Heart left ventricle (tissue), 16 donors: ENCODE measurements at places on chromosomes 6 and 20. TPM values are rescaled to one million over a fixed set of nuclear protein-coding genes. Genes with fewer than 3 reads are reported as not detected.

- H3K27me3 ChIP-seq, result no peaks in the 10 kb centered on the region
- H3K4me3 ChIP-seq, result no peak overlapping the region
- no peak for DNase-seq
- H3K36me3 ChIP-seq, result no peaks in the 10 kb centered on the region
- no peak overlapping the region for H3K27ac ChIP-seq
Measured at GRCh38 chr6:21856456-21856825, 262.9 kb downstream of the SOX4 start.

DNA sequence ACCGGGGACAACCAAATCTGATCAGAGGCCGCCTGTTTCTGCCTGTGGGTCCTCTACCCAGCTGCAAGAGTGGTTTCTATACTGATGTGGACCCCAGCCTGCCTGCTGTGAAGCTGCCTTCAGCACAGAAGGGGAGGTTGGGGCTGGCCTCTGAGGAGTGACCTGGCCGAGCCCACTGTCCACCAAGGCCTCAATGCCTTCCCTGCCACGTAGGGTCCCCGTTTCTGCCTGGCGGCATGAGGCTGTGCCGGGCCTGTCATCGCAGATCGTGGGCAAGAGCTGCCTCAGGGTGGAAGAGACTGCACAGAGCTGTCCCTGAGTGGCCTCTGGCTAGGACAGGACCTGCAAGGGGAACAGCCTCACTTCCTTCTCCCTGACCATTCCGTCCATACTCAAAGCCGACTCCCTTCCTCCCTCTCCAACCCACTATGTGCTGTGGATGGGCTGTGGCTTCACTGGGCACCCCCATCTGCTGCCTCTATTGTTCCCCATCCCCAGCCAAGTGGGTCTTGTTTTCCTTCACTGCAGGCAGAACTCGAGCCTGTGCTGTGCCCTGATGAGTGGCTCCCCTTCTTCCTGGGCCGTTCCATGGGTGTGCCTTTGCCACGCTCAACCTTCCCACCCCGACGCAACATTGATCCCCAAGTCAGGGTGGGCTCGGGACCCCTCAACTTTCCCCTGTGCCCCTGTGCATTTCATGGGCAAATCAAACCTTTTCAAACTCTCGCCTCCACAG is 60.3 kb downstream of the ERMARD start:
- no peaks in the 10 kb centered on the region for H3K36me3 ChIP-seq
- no peaks in the 10 kb centered on the region for H3K27me3 ChIP-seq
- no peaks in the 10 kb centered on the region for H3K4me1 ChIP-seq
- no peak overlapping the region for H3K27ac ChIP-seq
- no peak overlapping the region for H3K4me3 ChIP-seq

DNA sequence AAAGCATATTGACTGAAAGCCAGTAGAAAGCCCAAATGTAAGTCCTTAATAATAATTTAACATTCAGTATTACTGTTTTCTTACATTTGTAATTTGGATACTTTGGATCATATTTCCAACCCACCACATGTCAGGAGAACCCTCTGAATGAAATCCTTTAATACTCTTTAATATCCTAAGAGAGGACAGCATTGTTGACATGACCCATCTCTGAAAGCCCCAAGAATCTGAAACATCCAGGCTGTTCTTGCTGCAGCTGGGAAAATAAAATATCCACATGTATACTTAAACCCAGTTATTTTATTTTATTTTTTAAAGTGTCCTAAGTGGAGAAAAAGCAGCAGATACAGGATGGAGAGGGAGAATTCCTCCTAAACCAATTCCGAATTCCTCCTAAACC is 130.8 kb upstream of the RIPOR2 start:
- no peak overlapping the region for H3K27ac ChIP-seq
- no peak for DNase-seq
- no peaks in the 10 kb centered on the region for H3K4me1 ChIP-seq
- no peaks in the 10 kb centered on the region for H3K27me3 ChIP-seq
- no peak overlapping the region for H3K4me3 ChIP-seq

The ADGRG6 gene
- 10.5 TPM for total RNA-seq

DNA sequence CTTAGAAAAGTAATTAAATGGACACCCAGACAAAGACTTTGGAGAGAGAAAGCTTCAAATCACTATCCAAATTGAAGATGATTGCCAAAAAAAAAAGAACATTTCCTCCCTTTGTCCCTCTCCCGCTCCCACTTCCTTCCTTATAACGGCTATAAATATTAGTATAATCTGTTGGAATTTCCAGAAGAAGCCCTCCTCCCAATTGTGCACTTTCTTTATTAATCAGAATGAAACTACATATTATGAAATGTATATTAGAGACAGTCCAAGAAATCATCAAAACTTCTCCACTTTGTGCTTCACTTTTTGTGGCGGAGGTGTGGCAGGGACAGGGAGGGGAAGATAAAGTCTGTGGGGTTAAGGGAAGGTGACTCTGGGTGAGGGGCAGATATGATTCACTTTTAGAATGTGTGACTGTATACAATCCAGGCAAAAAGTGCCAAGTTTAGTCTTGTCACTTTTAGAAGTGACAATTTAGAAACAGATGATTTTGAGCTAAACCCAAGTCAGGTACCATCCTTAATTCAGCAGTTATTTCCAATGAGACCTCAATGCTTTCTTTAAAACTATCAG is 195.0 kb upstream of the MARCKS start:
- H3K4me1 ChIP-seq, result no peaks in the 10 kb centered on the region
- H3K27me3 ChIP-seq, result no peaks in the 10 kb centered on the region
- H3K36me3 ChIP-seq, result no peaks in the 10 kb centered on the region
- H3K27ac ChIP-seq, result no peak overlapping the region
- DNase-seq, result no peak

GRCh38 chr20:4916971-4917881 is 84.1 kb downstream of the SLC23A2 start:
- H3K27ac ChIP-seq, result no peak overlapping the region
- DNase-seq, result no peak
- H3K36me3 ChIP-seq, result no peaks in the 10 kb centered on the region
- H3K27me3 ChIP-seq, result no peaks in the 10 kb centered on the region

- no peaks in the 10 kb centered on the region for H3K4me1 ChIP-seq
- H3K4me3 ChIP-seq, result no peak overlapping the region
- no peaks in the 10 kb centered on the region for H3K36me3 ChIP-seq
- H3K27ac ChIP-seq, result no peak overlapping the region
Measured at GRCh38 chr6:169082093-169082492, 171.6 kb downstream of the THBS2 start.

The PRSS35 gene
- 0.61 TPM for total RNA-seq

DNA sequence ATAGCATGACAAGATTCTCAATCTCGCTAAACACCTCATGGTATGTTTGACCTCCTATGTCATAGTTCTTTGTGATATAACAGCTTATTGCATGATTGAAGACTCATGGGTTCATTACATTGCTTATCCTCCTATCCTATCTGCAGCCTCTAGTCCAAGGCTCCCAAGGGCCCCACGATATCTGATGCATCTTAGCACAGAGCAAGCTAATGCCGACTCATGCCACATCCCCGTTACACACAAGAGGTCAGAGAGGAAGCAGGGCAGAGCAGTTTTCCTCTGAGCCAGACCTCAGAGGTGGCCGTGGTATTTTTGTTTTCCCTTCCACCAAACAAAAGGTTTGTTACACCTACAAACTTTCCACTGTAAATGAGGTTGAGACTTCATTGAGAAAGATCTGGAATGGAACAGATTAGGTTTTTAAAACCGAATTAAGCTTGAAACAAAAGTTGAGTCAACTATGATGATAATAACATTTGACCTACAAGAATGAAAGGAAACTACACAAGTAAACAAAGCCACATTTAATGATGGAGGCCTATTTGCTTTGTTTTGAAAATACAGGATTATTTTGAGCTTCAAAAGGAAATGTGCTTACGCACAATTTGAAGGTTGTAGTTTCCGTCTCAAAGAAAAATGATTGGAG is 133.9 kb upstream of the MYLIP start:
- no peak for DNase-seq
- no peak overlapping the region for H3K4me3 ChIP-seq
- H3K36me3 ChIP-seq, result no peaks in the 10 kb centered on the region
- peaks cover 23% of the 10 kb centered on the region for H3K4me1 ChIP-seq

The HCRTR2 gene
- total RNA-seq, result not detected

DNA sequence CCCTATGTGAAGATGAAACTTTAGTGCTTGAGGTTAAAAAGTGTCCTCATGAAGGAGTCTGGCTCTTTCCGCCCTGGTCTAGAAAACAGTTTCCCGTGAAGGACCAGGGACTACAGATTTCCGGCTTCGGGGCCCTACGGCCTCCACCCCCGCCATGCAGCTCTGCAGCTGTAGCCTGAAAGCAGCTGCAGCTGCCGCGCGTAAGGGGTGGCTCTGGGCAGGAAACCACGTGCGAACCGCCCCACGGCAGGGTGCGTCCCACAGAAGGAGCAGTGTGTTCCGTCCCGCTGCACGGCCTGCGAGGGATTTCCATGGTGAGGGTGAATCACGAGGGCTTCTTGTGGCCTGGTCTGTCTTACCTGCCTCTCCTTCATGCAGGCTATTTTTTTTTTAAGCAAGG is 117.0 kb downstream of the ERMARD start:
- peak; percentile 62 for DNase-seq
- no peaks in the 10 kb centered on the region for H3K27me3 ChIP-seq
- H3K27ac ChIP-seq, result no peak overlapping the region
- H3K4me1 ChIP-seq, result no peaks in the 10 kb centered on the region
- H3K4me3 ChIP-seq, result no peak overlapping the region

- no peak within 1 kb of the TSS for H3K27ac ChIP-seq
- DNase-seq, result no peak
- H3K36me3 ChIP-seq, result no peaks in the 10 kb centered on the region
- no peaks in the 10 kb centered on the region for H3K27me3 ChIP-seq
Measured at GRCh38 chr6:53148684-53149083, at the start of gene GCM1. Gene GCM1 (minus strand): TSS chr6:53148841. CDS start chr6:53145632, 3,209 bp downstream.

DNA sequence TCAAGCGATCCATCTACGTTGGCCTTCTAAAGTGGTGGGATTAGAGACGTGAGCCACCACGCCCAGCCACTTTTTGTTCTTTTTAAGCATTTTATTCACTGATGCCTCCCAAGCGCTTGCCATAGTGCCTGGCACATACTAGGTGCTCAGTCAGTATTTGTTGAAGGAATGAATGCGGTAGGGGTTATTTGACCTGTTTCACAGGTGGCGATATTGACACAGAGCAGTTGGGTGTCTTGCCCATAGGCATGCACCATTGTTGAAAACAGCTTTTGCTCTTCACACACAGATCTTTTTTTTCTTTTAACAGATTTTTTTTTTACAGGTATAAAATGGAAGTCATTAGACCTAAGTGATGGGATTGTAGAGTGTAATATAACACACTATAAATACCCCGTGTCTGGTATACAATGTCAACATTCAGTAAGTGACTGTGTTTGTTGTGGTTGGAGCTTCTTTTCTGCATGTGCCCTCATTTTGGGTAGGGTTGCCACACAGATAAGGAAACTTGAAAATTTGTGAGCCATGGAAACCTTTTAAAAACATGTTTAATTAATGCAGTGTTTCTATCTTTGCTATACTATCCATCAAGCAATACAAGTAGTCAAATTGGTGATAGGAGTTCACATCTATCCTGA is 24.8 kb downstream of the RREB1 start:
- H3K4me1 ChIP-seq, result peaks cover 60% of the 10 kb centered on the region
- H3K36me3 ChIP-seq, result no peaks in the 10 kb centered on the region
- H3K27ac ChIP-seq, result no peak overlapping the region

DNA sequence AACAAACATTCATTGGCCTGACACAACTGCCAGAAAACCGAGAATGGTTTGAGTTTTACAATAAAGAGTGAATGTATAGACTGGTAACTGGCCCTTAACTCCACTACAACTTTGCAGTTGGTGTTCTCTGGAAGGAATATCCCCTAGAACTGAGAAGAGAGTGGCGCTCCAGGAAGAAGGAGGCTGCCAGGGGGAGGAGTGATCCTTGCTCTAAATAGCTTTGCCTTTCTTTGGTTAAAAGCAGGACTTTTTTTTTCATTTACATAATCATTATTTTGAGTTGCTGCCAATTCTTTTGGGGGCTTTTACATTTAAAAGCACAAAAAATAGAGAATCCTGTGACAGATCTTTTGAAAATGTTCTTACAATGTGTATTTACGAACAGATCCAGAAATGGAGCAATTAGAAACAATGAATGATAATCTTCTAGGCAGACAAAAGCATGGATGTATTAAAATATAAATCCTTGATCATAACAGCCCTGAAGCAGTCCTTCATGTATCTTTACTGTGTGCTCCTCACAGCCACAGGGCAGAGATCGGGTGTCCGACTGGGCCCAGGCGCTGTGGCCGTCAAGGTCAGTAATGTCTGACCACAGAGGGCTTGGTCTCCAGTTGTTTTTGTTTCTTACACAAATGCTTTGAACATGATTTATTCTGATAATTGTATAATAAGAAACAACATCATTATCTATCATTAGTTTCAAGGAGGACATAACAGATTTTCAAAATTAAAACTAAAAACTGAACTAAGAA is 612.2 kb downstream of the HDGFL1 start:
- no peak for DNase-seq
- peak overlapping the region; percentile 43 for H3K27ac ChIP-seq
- H3K4me3 ChIP-seq, result no peak overlapping the region

The EDN3 gene
- total RNA-seq, result not detected

DNA sequence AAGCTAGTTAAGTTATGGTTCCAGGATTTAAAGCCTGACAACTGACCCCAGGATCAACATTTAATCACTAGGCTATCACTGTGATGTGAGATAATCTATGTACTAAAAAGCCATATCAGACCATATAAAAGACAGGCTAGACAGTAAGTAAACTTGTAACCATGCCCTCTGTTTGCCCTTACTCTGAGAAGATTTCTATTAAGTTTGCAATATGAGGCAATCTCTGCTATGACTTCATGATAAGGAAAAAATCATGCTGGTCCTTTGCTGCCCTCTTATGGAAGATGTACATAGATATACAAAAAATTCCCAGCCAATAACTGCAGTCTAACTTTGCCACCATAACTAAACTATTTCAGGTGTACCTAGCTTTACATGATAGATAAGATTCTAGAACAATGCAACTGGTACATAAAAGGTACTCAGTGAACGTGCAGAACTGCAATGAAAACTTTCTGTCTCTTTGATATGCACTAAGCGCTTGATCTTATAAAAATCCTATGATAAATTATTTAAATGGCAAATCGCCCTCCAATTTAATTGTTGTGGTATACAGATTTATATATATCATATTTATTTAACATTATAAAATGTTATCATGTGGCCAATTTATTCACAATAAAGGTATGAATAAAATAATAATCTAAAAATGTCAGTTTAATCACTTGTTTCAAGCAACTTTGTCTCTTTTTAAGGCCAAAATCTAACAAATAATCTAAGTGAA is 70.5 kb downstream of the FAM217A start:
- peaks cover 8% of the 10 kb centered on the region for H3K4me1 ChIP-seq
- H3K27ac ChIP-seq, result no peak overlapping the region
- H3K27me3 ChIP-seq, result no peaks in the 10 kb centered on the region
- no peaks in the 10 kb centered on the region for H3K36me3 ChIP-seq

The VARS2 gene
- total RNA-seq, result 18.1 TPM

DNA sequence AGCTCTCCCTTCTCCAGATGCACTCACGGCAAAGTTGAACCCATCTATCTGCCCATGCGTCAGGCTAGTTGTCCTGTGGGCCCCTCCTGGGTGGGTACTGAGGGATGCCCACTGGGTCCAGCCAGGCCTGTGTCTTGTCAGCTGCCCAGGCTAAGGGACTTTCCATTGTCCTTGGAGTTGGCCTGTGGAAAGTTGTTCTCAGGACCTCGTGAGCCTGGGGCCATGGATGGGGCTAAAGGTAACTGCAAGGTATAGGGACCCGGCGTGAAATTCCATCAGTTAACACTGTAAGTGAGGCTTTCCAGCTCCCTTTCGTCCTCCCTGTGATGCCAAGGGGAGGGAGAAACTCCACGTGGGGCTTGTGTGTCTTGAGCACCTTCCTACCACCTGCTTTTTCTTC is 126.5 kb downstream of the CEBPB start:
- no peaks in the 10 kb centered on the region for H3K27me3 ChIP-seq
- H3K27ac ChIP-seq, result no peak overlapping the region
- DNase-seq, result no peak
- no peaks in the 10 kb centered on the region for H3K36me3 ChIP-seq
- no peak overlapping the region for H3K4me3 ChIP-seq
